ENCODE measurements at places on chromosomes 12 and 14. TPM values are rescaled to one million over a fixed set of nuclear protein-coding genes. Genes with fewer than 3 reads are reported as not detected.

LBHD2 gene
- not detected for total RNA-seq

TSPAN8 gene
- total RNA-seq = 0.29 TPM

DNA sequence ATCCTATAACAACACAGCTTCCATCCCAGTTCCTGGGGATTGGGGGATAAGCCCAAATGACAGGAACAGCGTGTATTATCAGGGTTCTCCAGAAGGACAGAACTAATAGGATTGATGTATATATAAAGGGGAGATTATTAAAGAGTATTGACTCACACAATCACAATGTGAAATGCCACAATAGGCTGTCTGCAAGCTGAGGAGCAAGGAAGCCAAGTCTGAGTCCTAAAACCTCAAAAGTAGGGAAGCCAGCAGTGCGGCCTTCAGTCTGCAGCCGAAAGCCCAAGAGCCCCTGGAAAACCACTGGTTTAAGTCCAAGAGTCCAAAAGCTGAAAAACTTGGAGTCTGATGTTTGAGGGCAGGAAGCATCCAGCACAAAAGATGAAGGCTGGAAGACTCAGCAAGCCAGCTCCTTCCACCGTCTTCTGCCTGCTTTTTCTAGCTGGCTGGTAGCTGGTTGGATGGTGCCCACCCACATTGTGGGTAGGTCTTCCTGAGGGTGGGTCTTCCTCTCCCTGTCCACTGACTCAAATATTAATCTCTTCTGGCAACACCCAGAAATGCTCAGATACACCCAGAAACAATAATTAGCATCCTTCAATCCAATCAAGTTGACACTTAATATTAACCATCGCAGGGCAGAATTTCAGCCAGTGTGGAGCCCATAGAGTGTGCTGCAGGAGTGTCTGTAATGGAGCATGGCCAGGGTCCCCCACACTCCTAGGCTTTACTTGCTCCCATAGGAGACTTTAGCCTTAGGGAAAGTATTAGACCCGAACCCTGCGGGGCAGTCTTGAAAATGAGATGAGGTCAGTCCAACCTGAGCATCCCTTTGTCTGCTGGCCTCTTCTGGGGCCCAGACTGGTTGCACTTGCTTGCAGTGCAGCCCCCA is 111.1 kb downstream of the SINHCAF start:
- peak; percentile 84 for DNase-seq

DNA sequence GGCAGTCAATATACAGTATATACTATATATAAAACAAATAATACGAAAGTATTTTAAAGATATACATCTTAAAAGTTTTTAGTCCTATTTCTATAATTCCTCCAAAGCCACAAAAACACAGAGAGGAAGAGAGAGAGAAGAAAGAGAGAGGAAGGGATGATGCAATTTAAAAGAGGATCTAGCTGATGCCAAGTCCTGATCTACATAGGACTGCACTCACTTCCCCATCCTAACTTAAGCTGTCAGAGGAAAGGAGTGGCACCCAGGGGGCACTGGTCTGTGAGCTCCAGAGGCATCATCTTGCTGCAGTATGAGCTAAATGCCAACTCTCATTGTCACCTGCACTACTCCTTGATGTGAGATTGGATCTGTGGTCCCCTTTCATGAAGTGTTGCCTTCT is 95.8 kb downstream of the C12orf42 start:
- no peak for DNase-seq

GRCh38 chr14:33679025-33679424 is 271.8 kb downstream of the EGLN3 start:
- no peak for DNase-seq

DNA sequence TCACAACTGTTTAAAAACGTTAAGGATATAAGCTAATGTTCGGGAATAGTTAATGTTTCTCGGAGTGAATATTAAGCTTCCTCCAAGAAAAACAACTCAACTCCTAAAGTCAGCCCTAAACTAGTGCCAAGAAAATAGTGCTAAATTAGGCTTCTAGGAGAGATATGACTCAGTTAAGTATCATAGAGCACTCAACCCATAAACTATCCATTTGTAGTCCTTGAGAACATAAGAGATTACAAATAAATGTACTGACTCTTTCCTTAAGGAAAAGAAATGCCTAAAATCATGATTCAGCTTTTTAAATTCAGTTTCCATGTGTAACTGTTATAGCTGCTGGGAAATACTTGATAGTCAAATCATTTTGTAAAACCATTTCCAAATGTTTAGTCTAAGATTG is 117.1 kb downstream of the HMGA2 start:
- no peak for DNase-seq

GRCh38 chr12:89752341-89752740 is 43.7 kb upstream of the ATP2B1 start:
- no peak for DNase-seq

DNA sequence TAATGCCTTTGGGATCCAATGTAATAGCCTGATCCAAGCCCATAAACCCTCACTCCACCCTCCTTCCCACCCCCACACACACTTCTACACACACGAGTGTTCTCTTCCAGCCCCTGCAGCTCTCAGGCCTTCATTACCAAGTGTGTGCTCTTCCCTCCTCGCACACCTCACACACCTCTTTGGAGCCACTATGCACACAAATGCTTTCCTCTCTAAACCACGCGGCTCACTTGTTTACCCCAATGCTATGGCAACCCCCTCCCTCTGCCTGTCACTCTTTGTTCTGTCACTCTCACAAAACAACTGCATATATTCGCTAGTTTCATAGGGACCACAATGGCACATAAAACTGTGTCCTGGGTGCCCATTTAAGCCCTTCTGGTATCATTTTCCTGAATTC is 35.1 kb downstream of the PPP2R5E start:
- DNase-seq = no peak

GRCh38 chr14:75875958-75876357 is 105.8 kb downstream of the TGFB3 start:
- DNase-seq = no peak

DNA sequence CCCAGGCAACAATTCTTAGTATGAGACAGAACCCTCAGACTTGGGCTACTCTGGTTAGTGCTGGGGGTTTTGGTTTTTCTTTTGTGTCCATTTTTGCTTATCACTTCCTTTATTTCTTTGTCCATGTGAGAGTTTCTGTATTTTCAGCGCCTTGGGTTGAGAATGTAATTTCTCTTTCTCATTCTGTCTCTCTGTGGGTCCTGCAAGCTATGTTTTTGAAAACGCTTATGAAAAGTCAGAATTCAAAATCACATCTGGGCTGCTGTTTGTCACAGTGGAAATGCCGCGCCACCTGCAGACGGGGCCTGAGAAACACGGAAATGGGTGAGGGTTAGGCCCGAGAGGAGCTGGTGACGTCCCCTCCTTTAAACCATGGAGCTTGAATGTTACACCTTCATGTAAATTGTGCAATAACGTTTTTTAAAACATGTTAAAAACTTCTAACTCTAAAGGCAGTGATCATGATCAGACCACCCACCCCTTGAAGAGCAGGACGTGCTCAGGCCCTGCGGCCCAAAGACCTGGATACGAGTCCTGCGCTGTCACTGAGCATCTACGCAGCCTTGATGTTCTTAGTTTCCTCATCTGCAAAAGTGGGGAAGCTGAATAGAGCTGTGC is 26.1 kb downstream of the JDP2 start:
- DNase-seq = no peak

All from esophagus muscularis mucosa (tissue), 4 donors.